Endothelial cell of umbilical vein (primary cell): ENCODE measurements at places on chromosomes 1 and 21. TPM values are rescaled to one million over a fixed set of nuclear protein-coding genes. Genes with fewer than 3 reads are reported as not detected.

GRCh38 chr1:222750651-222751050 lies 13.6 kb downstream of the FAM177B start:
- DNase-seq, result no peak

DNA sequence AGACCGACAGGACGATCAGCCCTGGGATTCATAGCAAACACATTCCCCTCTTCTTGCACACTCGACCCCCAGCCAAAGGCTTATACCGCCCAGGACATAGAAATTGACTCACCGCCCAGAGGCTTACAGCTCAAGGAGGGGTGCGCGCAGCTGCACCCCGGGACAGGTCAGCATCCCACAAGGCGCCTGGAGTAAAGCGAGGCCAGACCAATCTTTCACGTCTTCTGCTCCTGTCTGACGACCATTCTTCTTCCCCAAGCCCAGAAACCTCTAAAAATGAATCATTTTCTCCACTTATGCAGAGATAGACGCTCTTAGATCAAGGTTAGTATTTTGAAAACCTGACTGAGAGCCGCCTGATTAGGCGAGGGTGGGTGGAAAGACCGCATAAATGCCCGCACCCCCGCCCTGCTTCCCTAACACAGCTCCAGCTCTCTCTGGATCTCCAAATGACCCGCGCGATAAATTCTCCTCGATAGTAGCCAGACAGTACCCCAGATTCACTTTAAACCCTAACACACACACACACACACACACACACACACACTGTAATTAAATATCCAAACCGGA lies 1.9 kb upstream of the LHX8 start:
- no peak for DNase-seq

- no peak for DNase-seq
Measured at GRCh38 chr1:86822459-86822858, 91.5 kb downstream of the SELENOF start.

GRCh38 chr1:2527556-2527860 lies 1.1 kb upstream of the PANK4 start:
- DNase-seq, result no peak

The CDA gene
- total RNA-seq, result 0.35 TPM in 1 of 2 replicates, not detected in the other

The B3GALT2 gene
- total RNA-seq, result not detected in 2 replicates

DNA sequence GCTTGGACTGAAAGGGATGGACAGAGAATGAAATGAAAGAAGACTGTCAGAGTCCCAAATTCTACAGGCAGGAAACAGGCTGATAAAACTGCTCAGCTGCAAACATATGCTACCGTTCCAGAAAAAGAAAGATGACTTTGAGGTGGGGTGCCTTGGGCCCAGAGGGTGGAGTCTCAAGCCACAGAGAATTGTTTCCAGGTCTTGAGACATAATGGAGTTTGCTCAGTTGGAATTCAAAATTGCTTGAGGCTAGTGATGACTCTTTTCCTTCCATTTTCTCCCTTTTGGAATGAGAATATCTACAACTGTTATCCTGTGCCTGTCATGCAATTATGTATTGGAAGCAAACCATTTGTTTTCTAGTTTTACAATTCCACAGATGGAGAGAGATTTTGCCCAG lies 23.6 kb upstream of the PSEN2 start:
- DNase-seq, result no peak

DNA sequence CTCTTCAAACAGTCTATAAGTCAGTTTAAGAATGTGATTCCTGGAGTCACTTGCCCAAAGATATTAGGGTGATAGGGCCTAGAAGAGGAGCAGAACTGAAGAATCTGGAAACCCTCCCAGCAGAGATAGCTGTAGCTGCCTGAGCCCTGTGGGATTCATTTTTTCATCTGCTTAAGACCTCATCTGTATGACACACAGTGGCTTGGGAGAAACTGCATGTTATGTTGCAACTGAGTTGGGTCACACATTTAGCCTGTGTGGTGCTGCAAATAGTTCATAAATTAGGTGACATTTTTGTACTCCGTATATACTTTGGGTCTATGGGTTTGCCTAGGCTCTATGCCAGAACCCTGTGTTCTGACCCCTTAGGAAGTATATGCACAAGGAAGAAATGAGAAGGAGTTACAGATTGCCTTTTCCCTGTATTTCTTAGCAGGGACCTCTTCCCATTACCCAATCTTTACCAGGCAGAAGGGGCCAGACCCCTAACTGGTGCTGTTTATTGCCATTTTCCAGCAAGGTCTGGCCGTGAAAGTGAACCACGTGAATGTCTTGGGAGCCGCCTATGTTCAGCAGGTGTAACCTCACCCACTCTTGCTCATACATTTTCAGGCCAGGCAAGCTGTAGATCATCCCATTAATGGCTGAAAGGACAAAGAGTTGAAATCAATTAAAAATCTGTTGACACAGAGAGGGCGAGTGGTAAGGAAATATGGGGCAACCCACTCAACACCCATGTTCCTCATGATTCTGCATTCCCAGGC lies 41.9 kb upstream of the SLC19A2 start:
- no peak for DNase-seq

The LCE1C gene
- total RNA-seq, result not detected in 2 replicates

- no peak for DNase-seq
Measured at GRCh38 chr1:185445594-185445993, 128.6 kb upstream of the IVNS1ABP start.

The LRRC7 gene
- total RNA-seq, result 0.11 and 0.18 TPM in 2 replicates

The SFN gene
- 0.33 and 0.42 TPM in 2 replicates for total RNA-seq

DNA sequence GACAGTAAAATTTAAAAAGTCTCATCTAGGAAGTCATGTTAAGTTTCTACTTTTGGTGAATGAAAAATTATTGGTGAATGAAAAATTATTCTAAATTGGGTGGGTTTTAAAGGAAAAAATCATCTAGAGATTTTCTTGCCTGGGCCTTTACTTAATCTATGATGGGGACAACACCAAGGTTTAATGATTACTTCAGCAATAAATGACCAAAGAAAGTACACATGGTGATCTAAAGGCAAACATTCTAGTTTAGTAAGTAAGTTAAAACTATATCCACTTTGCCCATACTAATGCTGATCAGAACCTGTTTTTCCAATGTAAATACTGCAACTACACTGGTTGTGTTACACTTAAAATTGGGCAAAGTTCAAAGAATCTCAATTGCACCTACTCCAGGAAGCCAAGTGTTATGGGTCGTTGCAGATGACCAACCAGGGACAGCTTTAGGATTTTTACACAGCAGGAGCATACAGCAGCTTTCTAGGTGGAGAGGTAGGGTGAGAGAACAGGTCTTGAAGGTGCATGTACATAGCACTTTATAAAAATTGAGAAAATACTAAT lies 14.6 kb upstream of the RPL5 start:
- no peak for DNase-seq

GRCh38 chr1:28928314-28928941 lies 14.1 kb downstream of the EPB41 start:
- peak; percentile 7 for DNase-seq

DNA sequence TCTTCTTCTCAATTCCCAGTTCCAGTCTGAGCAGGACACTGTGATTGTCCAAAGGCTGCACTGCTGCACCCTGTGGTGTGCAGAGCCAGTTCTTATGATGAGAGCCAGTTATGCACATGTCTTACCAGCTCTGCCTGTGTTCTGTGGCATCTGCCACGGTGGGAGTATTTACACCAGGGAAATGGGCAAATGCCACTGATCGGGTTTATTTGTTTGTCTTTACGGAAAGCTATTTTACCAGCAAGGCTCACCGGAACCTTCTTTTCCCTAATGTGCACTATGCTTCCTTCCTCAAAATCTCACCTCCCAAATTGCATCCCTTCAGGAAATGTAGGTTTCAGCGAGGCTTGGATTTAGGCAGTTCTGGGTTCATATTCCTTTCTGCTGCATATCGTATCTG lies 49.0 kb downstream of the EVA1C start:
- DNase-seq, result no peak

The FNBP1L gene
- total RNA-seq, result 56.4 and 56.5 TPM in 2 replicates

- DNase-seq, result peak; percentile 24
Measured at GRCh38 chr1:67616394-67616985, 68.5 kb upstream of the GADD45A start.

GRCh38 chr1:96771847-96772246 lies 50.3 kb downstream of the PTBP2 start:
- no peak for DNase-seq

- DNase-seq, result peak; percentile 43
Measured at GRCh38 chr1:181141431-181141910, 53.0 kb downstream of the IER5 start.

- DNase-seq, result no peak
Measured at GRCh38 chr1:1916851-1917251, 1.8 kb downstream of the CALML6 start.

DNA sequence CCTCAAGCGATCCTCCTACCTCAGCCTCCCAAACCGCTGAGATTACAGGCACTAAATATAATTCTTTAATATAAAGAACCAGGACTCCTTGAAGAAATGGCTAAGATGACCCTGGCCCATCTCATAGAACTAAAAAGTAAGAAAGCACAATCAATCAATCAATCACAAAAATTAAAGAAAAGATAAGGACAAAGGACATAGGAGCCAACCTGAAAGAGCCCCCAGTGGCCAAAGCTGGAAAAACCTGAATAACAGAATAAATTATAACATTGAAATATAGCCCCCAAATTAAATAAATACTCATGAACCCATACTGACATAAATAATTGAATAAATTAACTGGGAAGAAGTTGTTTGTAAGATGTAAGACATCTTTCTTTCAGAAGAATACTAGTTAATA lies 8.9 kb downstream of the NUP210L start:
- DNase-seq, result no peak
